ENCODE measurements at places on chromosomes 13 and 19.

DNA sequence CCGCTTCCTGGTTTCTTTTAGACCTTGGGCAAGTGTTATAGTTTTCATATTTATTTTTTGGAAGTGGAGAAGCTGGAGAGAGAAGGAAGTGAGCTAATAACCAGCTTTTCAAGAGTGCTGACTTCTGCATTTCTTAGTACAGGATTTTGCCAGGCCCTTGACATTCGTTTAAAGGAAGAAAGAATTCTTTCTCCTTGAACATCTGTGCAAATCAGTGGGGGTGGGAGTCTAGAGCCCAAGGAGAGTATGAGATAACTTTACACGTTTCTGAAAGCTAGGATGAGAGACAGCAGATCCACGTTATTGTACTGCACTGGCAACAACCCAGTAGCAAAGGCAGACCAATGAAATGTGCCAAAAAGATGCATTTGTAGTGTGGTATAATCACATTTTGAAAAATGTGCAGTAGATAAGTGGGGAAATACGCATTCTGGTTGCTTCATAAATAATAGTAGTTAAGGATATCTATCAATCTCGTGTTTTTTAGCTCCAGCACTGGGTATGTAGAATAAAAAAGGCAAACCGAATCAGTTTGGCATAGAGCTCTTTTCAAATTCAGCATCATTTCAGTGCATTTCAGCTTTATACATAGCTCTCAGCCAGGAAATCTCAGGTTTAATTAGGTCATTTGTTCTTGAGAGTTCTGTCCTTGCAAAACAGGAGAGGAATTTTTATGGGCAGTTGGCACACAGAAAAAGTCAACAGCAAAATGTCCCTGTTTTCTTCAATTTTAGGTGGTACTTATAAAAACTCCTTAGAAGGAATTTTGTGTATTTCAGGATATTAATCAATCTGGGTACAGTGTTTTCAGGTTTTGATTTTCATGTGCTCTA, 4.3 kb downstream of the RNF113B start:
- no peak for DNase-seq

- DNase-seq: no peak
These were observed 743 bp downstream of the ACTL9 start for GRCh38 chr19:8697671-8698432.

- DNase-seq: no peak
These were observed 2.0 kb upstream of the RCBTB1 start for GRCh38 chr13:49587311-49587847.

DNA sequence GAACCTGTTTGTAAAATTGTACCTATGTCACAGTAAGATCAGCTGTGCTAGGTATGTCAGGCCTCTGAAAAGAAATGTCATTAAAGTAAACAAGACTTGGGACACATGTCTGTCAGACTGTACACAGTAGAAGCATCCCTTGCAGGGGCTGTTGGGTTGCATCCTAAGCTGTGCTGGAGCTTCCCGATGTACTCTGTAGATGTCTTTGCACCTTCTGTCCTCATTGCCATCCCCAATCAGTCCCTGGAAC, 48.7 kb upstream of the GPR183 start:
- no peak for DNase-seq

GRCh38 chr13:113171250-113172125, 13.0 kb downstream of the PROZ start:
- DNase-seq: no peak
